ENCODE measurements at places on chromosomes 5 and 9. TPM values are rescaled to one million over a fixed set of nuclear protein-coding genes. Genes with fewer than 3 reads are reported as not detected.

- no peaks in the 10 kb centered on the region for H3K36me3 ChIP-seq
- no peak overlapping the region for H3K27ac ChIP-seq
- H3K4me3 ChIP-seq: no peak overlapping the region
- H3K4me1 ChIP-seq: no peaks in the 10 kb centered on the region
- no peaks in the 10 kb centered on the region for H3K27me3 ChIP-seq
These were observed 235.8 kb upstream of the VLDLR start for GRCh38 chr9:2385746-2386145.

- no peaks in the 10 kb centered on the region for H3K36me3 ChIP-seq
- no peak for DNase-seq
- no peak overlapping the region for H3K27ac ChIP-seq
- H3K27me3 ChIP-seq: no peaks in the 10 kb centered on the region
- H3K4me1 ChIP-seq: peaks cover 6% of the 10 kb centered on the region
These were observed 52.8 kb downstream of the ARL15 start for GRCh38 chr5:54257366-54258118.

GRCh38 chr9:107933097-107933496, 443.5 kb upstream of the KLF4 start:
- no peaks in the 10 kb centered on the region for H3K36me3 ChIP-seq
- DNase-seq: peak; percentile 7

DNA sequence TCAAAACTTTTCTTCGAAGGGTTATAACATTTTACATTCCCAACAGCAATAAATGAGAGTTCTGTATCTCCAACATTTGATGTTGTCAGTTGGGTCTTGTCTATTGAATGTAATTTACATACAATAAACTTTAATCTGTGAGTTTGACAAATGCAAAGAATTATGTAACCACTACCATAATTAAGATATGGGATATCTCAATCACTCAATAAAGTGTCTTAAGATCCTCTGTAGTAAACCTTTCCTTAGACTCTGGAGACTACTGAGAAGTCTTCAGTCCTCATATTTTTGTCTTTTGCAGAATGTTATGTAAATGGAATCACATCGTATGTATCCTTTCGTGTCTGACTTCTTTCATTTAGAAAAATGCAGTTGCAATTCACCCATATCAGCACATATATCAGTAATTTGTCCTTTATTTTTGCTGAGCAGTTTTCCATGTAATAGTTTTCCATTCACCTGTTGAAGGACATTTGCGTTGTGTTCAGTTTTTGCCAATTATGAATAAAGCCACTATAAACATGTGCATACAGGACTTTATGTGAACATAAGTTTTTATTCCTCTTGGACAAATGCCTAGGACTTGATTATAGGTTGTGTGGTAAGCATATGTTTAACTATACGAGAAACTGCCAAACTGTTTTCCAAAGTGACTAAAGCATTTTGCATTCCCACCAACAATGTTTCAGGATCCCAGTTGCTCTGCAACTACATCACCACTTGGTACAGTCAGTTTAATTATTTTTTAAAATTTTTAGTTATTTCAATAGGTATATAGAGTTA, 784.6 kb upstream of the ZNF608 start:
- no peak overlapping the region for H3K27ac ChIP-seq
- no peak overlapping the region for H3K4me3 ChIP-seq
- H3K4me1 ChIP-seq: no peaks in the 10 kb centered on the region
- no peak for DNase-seq
- H3K36me3 ChIP-seq: no peaks in the 10 kb centered on the region

- H3K27ac ChIP-seq: peak overlapping the region; percentile 15
- no peak overlapping the region for H3K4me3 ChIP-seq
- peaks cover 28% of the 10 kb centered on the region for H3K4me1 ChIP-seq
- H3K36me3 ChIP-seq: no peaks in the 10 kb centered on the region
- no peak for DNase-seq
- no peaks in the 10 kb centered on the region for H3K27me3 ChIP-seq
These were observed 135.4 kb downstream of the UGCG start for GRCh38 chr9:112032009-112032408.

GRCh38 chr9:20355022-20355421, 267.3 kb downstream of the MLLT3 start:
- H3K27me3 ChIP-seq: no peaks in the 10 kb centered on the region
- H3K4me1 ChIP-seq: peaks cover 13% of the 10 kb centered on the region
- H3K4me3 ChIP-seq: peak overlapping the region; percentile 1
- DNase-seq: peak; percentile 79

DNA sequence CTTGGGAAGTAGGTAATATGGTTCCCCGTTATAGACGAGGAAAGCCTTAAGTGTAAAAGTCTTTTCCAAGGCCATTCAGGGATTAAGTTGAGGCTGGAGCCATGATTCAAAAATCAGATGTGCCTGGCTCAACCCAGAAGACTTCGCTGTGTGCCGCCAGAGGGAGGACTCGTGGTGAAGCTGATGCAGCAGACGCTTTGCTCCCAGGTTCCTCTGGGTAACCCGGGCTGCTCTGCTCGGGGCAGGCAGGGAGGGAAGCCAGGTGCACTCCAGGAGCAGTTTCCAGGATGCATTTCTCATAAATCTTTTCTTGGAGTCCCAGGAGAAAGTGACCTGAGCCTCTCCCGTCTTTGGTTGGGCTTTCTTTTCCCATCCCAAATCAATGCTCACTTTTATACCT, 62.9 kb upstream of the ICE1 start:
- no peaks in the 10 kb centered on the region for H3K27me3 ChIP-seq
- no peak for DNase-seq
- no peaks in the 10 kb centered on the region for H3K4me1 ChIP-seq
- no peak overlapping the region for H3K27ac ChIP-seq

DNA sequence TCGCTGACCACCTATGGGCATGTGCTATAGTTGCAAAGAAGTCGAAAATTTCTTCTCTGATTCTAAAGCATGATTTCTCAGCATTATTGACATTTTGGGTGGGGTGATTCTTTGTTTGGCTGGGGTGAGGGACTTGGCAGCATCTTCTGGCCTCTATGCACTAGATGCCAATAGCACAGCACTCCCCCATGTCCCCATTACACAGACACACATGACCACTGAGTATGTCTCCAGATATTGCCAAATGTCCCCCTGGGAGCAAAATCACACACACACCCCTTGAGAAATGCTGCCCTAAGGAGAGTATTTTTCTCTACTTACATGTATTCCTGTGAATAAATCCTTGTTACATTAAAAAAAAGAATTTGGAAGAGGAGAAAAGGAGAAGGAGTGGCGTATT, 89.1 kb downstream of the PDZD2 start:
- H3K4me1 ChIP-seq: no peaks in the 10 kb centered on the region
- no peak overlapping the region for H3K27ac ChIP-seq
- no peak overlapping the region for H3K4me3 ChIP-seq

DNA sequence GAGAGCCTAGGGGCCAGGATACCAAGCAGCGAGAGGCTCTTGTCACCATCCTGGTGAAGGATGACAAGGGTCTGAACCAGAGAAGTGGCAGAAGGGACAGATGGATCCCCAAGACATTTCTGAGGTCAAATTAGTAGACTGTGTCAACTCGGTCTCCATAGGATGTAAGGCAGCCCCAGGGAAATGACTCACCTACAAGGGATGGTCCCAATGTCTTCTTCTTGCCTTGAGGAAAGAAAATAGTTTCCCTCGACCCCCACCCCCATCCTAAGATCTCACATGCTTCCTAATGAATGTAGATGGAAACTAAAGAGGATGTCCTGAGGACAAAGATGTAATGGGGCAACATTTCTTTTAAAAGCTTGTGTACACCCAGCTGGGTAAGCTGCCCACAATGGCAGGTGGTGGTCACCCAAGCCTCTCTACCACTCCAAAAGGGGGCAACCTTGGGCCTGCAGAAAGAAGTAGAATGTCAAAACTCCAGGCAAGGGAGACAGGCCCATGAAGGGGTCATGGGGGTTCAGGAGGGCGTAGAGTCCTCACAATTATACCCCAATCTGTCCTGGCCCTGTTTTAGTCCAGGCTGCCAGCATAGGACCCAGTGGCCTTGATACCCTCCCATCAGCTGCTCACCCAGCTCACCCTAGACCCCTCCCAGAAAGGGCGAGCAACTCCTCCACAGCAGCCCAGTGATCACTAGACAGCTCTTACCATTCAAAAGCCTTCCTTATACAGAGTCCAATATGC, 187.4 kb downstream of the ACTL7B start:
- H3K4me1 ChIP-seq: no peaks in the 10 kb centered on the region
- DNase-seq: no peak
- H3K36me3 ChIP-seq: no peaks in the 10 kb centered on the region
- no peak overlapping the region for H3K27ac ChIP-seq

DNA sequence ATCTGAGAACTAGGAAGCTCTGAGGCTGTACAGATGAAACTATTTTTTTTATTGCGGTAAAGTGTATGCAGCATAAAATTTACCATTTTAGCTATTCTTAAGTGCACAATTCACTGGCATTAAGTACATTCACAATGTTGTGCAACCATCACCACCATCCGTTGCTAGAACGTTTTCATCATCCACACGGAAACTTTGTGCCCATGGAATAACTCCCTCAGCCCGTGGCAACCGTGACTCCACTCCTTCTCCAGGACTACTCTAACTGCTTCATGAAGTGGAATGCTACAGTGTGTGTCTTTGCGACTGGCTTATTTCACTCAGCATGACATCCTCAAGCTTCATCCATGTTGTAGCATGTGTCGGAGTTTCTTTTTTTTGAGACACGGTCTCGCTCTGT, 57.1 kb downstream of the COL23A1 start:
- H3K27ac ChIP-seq: no peak overlapping the region
- no peaks in the 10 kb centered on the region for H3K4me1 ChIP-seq
- no peaks in the 10 kb centered on the region for H3K27me3 ChIP-seq
- H3K4me3 ChIP-seq: no peak overlapping the region
- DNase-seq: no peak

The VAV2 gene
- polyA plus RNA-seq: 14.9 TPM

The CKMT2 gene
- 2.3 TPM for polyA plus RNA-seq

The ADAMTS19 gene
- 0.09 TPM for polyA plus RNA-seq

The CCL27 gene
- polyA plus RNA-seq: 0.09 TPM

The OGN gene
- 1.2 TPM for polyA plus RNA-seq

The FCN1 gene
- not detected for polyA plus RNA-seq
